Naive B cell (primary cell): ENCODE measurements at places on chromosomes 3 and 15.

DNA sequence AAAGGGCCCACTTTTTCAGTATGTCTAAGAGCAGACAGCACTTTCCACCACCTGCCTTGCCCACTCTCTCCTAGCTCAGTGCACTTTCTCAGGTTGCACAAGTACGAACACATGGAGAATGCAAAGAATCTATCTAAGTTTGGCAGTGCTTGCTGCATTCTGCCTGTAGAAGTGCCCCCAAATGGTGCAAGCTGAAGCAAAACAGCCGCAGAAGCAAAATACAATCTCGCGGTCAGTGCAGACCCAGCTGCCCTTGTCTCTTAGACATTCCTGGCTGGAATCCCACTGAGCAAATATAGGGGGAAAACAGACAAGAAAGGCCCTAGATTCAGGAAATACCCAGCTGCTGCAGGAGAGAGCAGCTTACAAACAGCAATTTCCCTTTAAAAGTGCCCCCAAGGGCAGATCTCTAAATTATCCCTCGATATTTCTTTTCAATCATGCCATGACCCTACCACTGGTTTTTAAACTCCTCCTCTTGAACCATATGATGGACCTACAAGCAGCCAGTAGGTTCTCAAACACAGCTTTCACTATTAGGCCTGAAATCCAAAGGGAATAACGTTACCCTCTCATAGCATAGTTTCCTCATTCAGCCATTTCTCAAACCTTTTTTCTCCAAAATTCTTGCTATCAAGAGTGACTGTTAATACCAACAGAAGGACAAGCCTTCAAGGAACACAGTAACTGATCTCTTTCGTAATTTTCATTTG is 67.0 kb downstream of the TNIK start:
- DNase-seq, result no peak

GRCh38 chr3:15277861-15278500 is 54.4 kb downstream of the SH3BP5 start:
- DNase-seq, result no peak

DNA sequence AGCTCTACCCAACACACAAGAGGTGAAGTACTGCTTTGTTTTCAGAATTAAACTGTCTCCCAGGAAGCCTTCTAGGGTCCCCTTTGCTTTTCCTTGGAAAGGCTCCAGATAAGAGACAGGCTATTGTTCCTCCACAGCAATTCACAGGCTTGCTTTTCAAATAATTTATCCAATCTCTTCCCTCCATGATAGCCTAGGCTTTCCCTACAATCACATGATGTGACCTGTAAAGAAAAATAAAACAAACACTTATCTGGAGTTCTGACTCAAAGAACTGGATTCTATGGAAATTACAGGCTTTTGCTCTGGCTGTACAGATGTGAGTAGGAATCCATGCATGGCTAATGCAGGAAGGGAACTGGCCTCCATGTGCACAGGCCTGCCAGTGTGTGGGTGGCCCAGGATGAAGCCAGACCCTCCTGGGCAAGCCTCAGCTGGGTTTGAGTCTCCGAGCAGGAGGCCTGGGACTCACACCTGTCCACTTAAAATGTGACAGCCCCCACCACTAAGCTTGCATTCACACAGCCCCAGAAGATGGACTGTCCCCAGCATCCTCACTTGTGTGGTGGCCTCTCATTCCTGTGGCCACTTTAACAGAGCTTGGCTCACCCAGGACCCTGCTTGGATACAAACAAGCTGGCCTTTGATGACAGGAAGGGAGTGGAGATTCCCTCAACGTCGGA is 75.8 kb upstream of the LEKR1 start:
- DNase-seq, result no peak

- DNase-seq, result no peak
Observed at GRCh38 chr15:58545307-58546065, 113.7 kb downstream of the LIPC start.

- peak; percentile 25 for DNase-seq
Observed at GRCh38 chr15:56496635-56497034, 31.7 kb upstream of the MNS1 start.

DNA sequence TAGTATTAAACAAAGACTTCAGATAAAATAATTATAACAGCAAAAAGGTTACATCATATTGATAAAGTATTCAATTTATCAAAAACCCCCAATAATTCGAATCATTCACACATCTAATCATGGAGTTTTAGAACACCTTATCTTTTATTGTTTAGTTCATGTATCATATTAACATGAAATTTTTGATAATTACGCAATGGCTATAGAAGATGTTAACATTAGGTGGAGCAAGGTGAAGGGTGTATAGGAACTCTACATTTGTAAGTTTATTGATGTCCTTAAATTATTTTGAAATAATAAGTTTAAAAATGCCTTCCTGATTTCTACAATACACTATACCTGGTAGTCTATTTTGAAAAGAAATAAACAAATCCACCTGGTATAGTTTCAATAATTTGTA is 696.5 kb upstream of the BCHE start:
- DNase-seq, result no peak

GRCh38 chr3:118447339-118447738 is 587.3 kb downstream of the IGSF11 start:
- DNase-seq, result no peak

- no peak for DNase-seq
Observed at GRCh38 chr3:20700714-20701113, 514.7 kb upstream of the SGO1 start.

- DNase-seq, result no peak
Observed at GRCh38 chr15:38300395-38300794, 47.8 kb downstream of the SPRED1 start.

- no peak for DNase-seq
Observed at GRCh38 chr3:184608209-184608608, 46.6 kb downstream of the EPHB3 start.

- DNase-seq, result no peak
Observed at GRCh38 chr3:171867981-171868380, 24.8 kb downstream of the TMEM212 start.

DNA sequence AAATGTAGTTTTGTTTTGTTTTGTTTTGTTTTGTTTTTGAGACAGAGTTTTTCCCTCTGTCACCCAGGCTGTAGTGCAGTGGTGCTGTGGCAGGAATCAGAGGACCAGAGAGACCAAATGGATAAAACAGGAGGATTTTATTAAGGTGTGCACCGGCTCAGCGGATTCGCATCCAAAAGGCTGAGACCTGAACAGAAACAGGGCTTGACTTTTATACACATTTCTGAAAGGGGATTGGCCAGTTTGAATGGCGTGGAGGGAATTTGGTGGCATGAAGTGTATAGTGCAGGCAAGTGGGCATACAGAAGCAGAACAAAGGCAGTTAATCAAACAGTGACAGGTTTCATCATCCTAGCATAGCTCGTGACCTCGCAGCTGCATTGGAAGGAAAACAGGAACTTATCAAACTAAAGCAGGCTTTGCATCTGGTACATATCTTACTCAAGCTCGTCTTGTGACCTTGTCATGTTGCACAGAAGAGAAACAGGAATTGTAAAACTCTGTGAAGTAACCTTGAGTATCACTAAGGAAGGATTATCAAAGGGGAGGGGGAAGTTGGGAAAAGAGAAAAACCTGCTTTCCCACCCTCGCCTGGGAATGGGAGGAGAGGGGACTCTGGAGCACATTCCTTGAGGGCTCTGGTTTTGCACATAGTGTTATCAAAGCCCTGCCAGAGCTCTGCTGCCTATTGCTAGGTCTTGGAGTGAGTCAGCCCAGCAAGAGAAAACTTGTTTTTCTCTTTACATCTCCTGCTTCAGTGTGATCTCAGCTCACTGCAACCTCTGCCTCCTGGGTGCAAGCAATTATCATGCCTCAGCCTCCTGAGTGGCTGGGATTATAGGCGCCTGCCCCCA is 38.5 kb downstream of the C3orf62 start:
- DNase-seq, result peak; percentile 45

GRCh38 chr3:196181127-196181546 is 30.1 kb downstream of the ZDHHC19 start:
- no peak for DNase-seq

GRCh38 chr3:189718215-189718614 is 87.0 kb downstream of the TP63 start:
- DNase-seq, result no peak

DNA sequence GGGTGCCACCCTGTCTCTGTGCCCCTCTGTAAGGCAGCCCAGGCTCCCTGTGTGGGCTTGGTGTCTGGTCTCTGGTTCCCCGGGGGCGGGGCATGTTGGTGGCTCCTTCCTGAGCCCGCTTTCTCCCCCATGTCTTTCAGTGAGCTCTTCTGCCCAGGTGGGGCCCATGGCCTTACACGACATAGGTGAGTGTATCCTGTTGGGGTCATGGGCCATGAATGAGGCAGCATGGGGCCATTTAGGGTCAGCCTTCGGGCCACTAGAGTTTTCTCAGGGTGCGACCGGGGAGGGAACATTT is 195.1 kb downstream of the UBE3A start:
- DNase-seq, result no peak

DNA sequence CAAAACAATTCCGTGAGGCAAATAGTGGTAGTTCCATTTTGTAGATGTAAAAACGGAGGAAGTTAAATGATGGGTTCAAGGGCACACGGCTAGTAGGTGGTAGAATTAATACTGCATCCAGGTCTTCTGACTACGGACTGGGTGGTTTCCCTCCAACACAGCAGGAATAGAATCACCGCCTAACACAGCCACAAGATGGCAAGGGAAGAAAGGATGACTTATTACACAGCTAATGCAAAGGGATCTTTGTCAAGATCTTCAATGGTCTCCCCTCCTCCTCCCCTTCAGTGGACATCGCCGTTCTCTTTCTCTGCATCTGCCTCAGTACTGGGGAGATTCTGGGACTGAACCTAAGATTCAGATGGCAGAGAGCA is 524 bp upstream of the TOPBP1 start:
- no peak for DNase-seq

DNA sequence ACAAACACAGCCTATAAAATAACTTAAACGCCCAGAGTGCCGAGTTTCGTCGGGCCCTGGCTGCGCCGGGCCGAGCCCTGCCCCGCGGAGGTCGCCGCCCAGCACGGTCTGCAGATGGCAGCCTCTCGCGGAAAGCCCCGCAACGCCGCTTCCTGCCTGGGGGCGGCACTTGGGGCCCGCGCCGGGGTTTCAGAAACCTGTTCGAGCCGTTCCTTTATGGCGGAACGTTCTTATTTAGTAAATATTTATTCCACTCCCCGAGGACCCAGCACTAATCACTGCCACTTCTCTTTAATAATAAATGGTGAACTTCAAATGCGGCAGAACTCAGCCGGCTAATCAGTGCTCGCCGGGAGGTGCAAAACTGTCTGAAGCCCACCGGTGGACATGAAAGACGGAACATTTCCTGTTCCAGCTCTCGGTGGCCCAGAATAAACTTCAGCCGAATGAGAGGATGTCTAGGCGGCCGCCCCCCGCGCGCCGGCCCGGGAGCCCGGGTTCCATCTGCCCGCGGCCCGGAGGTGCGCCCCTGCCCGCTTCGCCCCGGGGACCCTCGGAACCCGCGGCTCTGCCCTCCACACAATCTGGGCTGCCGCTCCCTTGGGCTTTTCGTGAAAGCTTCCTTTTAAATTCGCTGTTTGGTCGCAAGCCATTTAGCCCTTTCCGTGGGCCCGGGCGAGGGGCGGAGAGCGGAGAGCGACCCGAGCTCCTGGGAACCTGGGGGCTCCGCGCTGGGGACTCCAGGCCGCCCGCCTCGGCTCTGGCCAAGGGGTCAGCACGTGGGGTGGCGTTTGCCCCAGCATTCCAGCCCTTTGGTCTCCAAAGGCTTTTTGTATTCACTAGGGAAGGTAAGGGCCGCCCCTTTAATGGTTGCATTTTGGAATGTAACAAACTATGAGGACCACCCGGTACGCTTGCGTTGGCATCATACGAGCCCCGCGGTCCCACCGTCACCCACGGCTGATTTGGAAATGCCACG is 110.8 kb upstream of the ATP11B start:
- peak; percentile 65 for DNase-seq

DNA sequence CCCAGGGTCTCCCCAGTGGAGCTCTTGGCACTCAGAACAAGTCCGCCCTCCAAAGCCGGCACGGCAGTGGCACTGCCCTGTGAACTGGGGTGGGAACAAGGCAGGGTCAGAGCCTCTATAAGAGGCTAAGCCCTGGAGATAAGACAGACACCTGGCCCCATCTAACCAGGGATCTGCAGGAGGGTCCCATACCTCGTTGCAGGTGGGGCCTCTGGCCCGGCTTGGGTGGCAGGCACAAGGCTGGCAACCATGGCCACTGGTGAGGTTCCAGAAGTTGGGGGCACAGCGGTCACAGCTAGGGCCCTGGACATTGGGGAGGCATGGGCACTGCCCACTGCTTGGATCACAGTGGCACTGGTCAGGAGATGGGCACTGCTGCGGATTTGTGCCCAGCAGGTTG is 3.6 kb upstream of the USP19 start:
- DNase-seq, result no peak

- DNase-seq, result no peak
Observed at GRCh38 chr3:54940971-54941370, 13.1 kb upstream of the LRTM1 start.

GRCh38 chr15:101479851-101480612 is 9.5 kb downstream of the PCSK6 start:
- DNase-seq, result no peak

DNA sequence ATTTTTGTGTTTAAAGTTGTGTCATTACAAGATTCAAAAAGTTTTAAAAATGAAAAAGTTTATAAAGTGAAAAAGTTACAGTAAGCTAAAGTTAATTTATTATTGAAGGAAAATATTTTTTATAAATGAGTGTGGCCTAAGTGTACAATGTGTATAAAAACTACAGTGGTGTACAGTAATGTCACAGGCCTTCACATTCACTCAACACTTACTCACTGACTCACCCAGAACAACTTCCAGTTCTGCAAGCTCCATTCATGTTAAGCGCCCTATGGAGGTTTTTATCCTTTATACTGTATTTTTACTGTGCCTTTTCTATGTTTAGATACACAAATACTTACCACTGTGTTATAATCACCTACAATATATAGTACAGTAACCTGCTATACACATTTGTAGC is 76.3 kb downstream of the DTWD1 start:
- no peak for DNase-seq

GRCh38 chr15:57048930-57049549 is 130.6 kb downstream of the TCF12 start:
- no peak for DNase-seq

DNA sequence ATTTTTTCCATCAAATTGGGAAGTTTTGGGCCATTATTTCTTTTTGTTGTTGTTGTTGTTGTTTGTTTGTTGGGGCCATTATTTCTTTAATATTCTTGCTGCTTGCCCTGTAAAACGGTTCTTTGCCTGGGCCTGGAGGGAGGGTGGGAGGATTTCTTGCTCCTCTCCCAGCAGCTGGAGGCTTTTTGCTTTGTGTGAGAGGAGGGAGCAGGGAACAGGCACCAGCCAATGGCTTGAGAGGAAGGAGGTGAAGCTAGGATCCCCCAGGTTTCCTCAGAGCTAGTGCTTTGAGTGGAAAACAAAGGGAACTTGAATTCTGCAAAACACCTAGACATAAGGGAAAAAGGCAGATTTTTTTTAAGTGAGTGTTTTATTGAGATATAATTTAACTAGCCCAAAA is 61.2 kb upstream of the DNAJC19 start:
- no peak for DNase-seq

- DNase-seq, result no peak
Observed at GRCh38 chr15:33370623-33371020, 59.9 kb downstream of the RYR3 start.
